Activated T-helper 9 cell treated with anti-CD3 and anti-CD28 coated beads, Interleukin-2, amount 50 U/mL, for 16 hours (primary cell): ENCODE measurements at places on chromosomes 16 and 17.

- no peak for DNase-seq
Measured at GRCh38 chr17:4786106-4786511, at the start of gene VMO1. VMO1 (minus strand) TSS chr17:4786364; CDS start chr17:4786352, 12 bp downstream.

DNA sequence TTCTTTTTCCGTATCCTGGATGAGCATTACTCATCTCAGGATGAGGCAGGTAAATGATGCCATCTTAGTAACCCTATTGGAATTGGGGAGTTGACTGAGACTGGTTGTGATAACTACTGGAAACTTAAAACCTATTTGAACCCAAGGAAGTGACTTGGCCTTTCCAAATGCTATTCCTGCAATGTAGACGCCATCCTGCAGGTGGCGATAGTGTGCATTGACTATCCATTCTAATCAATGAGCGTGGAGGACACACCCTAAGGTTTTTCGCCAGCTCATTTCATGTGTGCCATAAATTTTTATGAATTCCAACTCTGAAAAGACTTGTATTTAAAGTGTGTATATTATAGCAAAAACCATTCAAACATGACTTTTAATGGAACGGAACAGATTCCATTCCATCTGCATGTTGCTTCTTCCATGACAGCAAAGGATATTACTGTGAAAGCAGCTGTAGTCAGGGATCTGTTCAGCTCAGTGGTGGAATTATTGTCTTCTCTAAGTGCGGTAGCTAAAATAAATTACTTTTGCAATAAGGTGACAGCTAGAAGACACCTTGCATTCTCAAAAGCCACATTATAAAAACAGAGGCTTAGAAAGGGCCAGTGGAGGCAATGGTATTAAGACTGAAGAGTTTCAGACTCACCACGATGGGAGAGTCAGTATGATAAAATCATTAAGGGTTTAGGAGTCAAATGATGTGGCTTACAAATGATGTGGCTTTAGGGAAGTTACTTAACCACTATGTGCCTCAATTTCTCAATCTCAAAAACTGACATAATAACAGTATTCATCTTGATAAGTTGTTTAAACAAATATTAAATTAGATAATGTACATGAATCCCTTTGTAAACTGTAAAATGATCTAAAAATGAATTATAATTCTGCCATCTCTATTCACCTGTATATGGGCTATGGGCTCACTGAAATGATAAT, 55.5 kb downstream of the SYT17 start:
- DNase-seq, result no peak

DNA sequence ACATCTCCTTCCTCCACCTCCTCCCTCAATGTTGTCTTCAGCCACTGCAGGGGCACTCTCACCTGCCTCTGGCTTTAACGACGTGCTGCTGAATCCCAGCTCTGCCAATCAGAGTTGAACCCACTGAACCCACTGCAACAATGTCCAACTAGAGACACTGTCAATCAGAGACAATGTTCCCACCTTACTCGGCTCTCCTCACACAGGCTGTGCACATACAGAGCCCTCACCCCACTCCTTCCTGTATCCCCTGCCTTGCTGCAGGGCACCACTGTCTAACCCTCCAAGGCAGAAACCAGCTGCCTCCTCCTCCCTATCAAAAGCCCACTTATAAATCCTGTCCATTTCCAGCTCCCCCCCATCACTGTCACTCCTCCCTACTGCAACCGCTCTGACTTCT, 58.7 kb downstream of the ANKRD11 start:
- DNase-seq, result no peak

- no peak for DNase-seq
Measured at GRCh38 chr16:51161440-51162195, 10.5 kb upstream of the SALL1 start.

DNA sequence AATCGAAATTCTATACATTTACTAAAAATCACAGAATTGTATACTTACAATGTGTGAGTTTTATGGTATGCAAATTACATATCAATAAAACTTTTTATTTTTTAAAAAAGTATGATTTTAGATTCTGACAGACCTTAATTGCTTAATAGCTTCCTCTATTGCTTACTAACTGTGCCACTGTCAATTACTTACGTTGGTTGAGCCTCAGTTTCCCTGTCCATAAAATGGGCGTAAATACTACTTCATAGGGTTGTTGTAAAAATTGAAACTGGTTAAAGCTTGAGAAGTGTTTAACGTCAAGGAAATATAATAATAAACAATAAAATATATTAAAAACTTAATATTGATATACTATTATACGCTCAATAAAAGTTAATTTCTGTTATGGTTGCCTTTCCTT, 203.4 kb downstream of the SHISA9 start:
- no peak for DNase-seq

GRCh38 chr17:33785281-33785680, 469.8 kb upstream of the CCL2 start:
- no peak for DNase-seq

- no peak for DNase-seq
Measured at GRCh38 chr17:1050246-1050995, 53.5 kb downstream of the TIMM22 start.

- DNase-seq, result no peak
Measured at GRCh38 chr16:19636436-19637267, 81.1 kb downstream of the VPS35L start.

GRCh38 chr17:75493476-75494129, 21.7 kb downstream of the CASKIN2 start:
- no peak for DNase-seq

DNA sequence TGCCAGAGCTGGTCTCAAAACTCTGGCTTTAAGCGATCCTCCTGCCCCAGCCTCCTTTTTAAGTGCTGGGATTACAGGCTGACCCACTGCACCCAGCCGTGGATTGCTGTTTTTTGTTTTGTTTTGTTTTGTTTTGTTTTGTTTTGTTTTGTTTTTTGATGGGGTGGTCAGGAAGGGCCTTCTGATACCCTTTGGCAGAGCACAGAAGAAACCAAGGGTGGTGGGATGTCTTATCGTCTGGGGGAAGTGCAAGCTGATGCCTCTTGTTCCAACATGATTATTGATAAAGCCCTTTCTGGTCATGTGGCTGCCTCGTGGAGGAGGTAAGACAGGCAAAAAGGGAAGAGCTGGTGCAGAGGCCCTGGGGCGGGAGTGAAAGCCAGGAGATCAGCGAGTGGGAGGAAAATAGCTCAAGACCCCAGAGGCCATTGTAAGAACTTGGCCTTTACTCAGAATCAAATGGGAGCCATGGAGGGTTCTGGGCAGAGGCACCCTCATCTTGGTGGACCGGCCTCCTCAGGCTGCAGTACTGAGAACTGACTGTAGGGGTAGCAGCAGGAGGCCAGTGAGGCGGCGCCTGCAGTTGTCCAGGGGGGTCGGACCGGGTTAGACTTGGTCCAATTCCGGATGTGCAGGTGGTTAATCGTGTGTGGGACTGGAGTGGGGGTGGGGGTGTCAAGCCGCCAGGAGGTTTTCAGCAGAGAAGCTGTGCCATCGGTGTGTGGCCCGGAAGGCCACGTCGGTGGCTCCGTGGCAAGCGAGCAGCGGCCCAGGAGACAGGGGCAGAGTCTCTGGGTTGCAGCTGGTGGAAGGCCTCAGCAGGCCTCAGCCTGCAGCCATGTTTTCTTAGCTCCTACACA, 84.4 kb upstream of the GSE1 start:
- DNase-seq, result no peak

- DNase-seq, result no peak
Measured at GRCh38 chr16:80932708-80933095, 74.0 kb downstream of the CMC2 start.

DNA sequence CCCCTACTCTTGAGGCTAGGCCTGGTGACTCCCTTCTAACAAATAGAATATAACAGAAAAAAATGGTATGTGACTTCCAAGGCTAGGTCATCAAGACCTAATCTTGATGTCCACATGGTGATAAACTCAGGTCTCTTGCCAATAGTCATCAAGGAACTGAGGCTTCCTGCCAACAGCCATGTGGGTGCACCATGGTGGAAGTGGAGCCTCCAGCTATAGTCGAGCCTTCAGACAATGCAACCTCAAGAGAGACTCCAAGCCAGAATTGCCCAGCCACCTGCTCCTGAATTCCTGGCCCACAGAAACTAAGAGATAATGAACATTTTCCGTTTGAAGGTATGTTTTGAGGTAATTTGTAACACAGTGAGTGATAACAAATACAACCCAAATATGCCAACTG, 55.9 kb upstream of the SREBF1 start:
- no peak for DNase-seq

DNA sequence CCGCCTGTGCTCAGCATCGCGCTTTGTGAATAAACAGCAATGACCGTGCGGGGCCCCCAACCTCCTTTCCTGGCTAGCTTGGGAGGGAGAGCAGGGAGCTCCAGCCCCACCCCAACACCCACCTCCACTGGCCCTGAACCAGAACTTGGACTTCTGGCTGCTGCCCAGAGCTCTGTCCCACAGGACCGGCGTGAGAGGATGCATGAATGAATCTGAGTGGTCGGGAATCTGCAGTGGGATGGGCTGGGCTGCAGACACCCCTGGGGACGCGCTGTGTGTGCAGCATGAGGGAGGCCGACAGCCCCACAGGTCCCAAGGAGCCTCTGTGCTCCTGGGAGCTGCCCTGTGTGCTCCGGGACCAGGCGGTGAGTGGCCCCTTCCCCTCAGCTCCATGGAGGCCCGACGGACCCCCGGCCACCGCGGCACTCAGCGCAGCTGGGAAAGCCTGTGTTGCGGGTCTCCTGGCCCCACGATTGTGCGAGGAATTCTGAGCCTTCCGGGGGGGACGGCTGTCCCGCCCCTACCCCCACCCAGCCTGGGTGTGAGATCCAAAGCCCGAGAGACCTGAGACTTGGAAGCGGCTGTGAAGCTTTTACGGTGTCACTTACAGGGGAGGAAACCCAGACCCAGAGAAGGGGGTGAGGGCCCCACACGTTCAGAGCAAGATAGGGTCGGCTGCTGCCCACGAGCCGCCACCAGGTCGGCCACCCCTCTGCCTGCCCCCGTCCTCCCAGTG, 5.4 kb downstream of the PIEZO1 start:
- DNase-seq, result no peak

- DNase-seq, result no peak
Measured at GRCh38 chr16:46621934-46622676, 926 bp upstream of the SHCBP1 start.

GRCh38 chr17:38578229-38579082, 27.3 kb downstream of the SRCIN1 start:
- DNase-seq, result no peak

DNA sequence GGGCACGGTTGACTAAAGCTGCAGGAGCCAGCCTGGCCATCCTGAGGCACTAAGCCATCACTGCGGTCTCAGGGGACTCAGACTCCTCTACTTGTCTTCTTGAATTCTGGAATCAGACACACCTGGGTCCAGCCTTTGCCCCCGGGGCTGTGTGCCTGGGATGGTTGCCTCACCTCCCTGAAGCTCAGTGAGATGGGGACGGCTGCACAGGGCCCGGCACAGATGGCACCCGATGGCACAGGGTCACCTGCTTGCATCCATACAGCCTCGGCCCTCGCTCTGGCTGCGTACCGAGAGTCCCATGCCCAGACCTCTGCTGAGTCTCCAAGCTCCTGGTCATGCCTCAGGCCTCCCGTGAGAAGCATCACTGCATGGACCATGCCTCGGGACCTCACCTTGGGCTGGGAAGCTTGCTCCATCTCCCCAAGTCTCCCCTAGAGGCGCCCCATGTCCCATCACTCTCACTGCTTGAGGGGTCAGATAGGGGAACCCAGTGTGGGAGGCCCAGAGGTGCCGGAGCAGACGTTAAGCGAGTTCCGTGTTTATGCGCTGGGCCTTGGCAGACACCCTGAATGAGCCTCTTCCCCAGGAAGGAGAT, 316.3 kb downstream of the SEC14L1 start:
- no peak for DNase-seq

- DNase-seq, result no peak
Measured at GRCh38 chr16:66206363-66206762, 160.1 kb upstream of the CDH5 start.

DNA sequence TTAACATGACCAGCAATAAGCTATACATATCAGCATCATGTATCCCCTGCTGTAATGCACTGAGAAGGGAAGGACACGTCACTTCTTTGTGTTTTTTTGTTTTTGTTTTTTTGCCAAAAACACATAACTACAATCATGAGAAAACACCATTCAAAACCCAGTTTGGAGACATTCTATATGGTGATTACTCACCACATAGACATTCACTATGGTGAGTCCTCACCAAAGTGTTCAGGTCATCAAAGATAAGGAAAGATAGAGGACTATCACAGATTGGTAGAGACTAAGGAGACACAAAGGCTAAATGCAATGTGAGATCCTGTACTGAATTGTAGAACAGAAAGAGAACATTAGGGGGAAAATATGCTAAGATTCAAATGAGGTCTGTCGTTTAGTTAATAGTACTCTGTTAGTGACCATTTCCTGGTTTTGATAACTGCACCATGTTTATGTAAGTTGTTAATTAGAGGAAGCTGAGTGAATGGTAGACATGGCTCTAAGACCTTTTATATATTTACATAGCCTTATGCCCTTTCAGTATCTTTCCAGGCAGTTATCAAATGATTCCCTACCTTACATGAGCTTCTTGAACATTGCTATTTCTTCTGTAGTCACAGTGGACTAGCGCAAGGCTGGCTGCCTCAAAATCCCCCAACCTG, 46.6 kb downstream of the PIK3R5 start:
- no peak for DNase-seq

- DNase-seq, result no peak
Measured at GRCh38 chr17:43169561-43170139, 1.4 kb upstream of the NBR1 start.

GRCh38 chr16:74577882-74578366, 29.0 kb downstream of the GLG1 start:
- no peak for DNase-seq

GRCh38 chr17:15462976-15463772, 4.2 kb downstream of the CDRT4 start:
- no peak for DNase-seq

GRCh38 chr17:78965491-78965924, 14.2 kb downstream of the LGALS3BP start:
- DNase-seq, result no peak

DNA sequence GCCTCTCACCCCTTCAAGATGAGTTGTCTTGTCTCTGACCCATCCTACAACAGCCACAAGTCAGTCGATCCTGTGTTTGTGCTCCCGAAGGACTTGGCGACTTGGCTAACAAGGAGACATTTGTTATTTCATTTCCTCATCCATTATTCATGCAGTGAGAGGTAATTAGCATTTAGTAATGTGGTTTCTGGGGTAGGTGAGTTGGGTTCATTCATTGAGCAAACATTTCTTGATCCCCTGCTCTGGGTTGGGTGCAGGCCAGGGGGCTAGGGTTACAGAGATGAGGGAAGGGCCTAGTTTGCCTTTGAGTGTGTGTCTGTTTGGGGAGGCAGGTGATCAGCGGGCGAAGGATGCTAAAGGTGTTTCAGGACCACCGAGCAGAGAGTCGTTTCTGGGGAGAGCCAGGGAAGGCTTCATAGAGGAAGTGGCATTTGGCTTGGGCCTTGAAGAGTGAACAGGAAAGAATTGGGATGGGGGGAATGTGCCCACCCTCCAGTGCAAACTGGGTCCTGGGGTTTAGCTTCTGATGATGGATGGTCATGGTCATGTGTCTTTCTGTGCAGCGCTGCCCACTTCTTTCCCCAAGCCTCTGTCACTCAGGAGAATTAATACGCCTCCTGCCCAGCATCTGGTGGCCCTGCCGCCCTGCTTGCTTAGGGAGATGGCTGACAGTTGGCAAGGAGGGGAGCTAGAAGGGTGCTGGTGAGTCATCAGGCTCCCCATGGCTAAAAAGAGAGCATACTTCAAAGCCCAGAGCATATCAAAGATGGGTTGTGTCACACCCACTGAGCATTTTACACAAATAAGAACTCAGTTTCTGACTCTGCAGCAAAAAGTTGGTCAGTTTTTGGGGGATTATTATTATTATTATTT, 38.5 kb downstream of the MSI2 start:
- DNase-seq, result no peak
